ENCODE measurements at places on chromosomes 12 and 14.

GRCh38 chr12:16056910-16057309 lies 145.8 kb downstream of the DERA start:
- no peak for DNase-seq

GRCh38 chr14:106277503-106277902 lies 751.1 kb downstream of the TMEM121 start:
- no peak for DNase-seq

DNA sequence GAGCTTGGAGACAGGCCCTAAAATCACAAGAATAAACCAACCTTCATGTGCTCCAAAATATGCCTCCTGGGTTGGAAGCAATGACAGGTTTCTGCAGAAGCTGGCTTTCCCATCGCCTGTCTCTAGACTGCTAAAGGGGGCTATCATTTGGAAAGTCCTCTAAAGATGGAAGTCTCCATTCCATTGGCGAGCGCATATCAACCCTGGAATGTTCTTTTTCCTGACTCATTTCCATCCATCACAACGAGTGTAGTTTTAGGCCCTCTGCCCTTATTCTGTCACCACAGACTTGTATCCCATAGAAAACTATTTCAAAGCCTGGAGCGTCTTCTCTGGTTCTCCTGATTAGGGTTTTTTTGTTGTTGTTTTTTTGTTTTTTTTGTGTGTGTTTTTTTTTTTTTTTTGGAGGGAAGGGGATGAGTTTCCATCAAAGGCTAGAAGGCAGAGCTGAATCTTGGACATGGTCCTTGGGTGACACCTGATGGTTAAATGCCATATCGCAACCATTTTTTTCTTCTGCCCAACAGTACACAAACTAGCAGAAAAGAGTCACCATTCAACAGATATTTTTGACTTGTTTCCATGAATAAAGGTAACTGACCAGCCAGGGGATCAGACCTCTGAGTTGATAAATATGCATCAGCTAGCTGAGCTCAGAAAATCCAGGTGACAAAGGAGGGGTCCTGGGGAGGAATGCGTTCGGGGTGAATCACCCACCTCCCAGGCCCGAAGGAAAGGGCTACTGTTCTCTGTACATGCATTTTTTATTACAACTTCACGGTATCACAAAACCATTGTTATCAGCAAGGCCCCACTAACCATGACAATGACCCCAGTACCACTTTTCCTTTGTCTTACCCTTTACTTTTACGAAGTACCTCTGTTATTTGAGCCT lies 40.5 kb downstream of the KCNA5 start:
- DNase-seq, result no peak

GRCh38 chr12:108768591-108769500 lies 37.5 kb upstream of the CORO1C start:
- DNase-seq, result no peak

GRCh38 chr12:10719482-10719881 lies 3.6 kb downstream of the YBX3 start:
- no peak for DNase-seq

GRCh38 chr12:1929985-1930802 lies 11.7 kb upstream of the CACNA2D4 start:
- DNase-seq, result no peak

DNA sequence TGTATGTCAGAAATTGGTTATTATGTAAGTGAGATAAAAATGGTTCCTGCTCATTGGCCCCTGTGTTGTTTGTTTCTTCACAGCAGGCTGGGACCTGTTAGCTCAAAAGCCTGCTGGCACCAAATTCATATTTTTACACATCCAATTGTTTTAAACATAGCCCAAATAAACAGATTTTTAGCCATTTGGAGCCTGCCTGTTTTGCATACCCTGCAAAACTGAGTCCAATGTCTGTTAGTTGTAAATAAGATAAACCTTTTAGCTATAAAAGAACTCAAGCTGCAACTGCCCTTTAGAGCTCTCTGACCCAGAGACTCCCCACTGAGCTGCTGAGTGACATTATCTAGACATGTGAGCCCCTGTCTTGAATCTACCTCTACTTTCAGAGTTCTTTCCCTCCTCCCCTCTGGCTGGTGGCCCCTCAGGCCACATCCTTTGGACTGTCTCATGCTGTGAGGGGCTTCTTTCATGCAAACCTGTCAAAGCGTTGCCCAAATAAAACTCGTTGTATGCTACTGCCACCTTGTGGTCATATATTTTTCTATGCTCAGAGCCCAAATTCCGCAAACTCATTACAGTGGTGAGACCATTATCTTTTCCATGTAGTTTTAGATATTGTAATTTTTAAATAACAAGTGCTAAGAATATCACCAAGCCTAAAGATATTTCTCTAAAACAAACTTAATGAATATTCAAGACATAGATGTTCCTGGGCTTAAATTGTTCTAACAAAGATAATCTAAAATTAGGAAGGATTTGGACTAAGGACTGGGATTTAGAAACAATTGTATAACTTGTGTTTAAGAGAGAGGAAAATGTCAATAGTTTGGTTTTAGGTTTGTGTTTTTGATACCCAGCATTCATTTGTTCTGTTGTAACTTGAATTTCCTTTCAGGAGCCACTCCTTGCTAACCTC lies 337.9 kb downstream of the AACS start:
- DNase-seq, result no peak

DNA sequence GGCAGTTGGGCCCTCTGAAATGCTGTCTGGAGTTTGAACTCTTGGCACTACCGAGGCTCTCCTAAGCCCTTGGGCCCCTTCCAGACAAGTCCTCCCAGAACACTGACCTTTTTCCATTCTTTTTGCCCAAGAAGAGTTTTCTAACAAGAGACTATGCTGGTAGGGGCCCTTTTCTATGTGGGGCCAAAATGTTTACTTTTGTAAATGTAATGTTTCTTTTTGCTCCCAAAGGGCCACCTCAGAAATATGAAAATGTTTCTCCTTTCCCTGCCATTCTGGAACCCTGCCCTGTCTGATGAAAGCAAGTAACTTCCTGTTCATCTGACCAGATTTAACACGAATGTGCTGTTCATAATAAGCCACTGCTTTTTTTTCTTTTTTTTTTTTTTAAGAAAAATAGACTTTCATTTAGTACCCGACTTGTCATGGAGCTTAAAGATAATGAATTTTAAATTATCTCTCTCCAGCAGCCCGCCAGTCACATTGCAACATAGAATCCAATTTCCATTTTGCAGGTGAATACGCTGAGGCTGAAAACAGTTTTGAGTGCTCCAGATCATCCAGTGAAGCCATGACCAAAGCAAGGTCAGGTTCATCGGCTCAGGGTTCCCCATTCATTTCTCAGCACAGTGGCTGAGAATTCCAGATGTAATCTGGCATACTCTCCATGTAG lies 169.9 kb downstream of the DPF3 start:
- no peak for DNase-seq

DNA sequence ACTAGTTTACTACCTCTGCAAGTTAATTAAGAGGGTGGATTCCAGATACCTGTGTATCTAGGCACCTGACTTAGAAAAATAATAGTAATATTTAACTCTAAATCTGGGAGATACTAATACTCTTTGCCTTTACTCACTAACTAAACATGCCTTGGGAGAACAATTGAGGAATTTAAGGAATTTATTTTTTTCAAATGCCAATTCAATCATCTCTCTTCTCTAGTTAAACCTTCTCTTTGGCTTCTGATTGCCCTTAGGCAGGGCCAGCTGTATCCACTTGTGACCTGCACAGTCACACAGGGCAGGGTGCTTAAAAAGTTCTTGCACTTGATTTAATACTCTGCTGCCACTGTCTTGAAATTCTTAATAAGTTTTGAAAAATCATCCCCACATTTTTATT lies 142.4 kb downstream of the PLCZ1 start:
- DNase-seq, result no peak

DNA sequence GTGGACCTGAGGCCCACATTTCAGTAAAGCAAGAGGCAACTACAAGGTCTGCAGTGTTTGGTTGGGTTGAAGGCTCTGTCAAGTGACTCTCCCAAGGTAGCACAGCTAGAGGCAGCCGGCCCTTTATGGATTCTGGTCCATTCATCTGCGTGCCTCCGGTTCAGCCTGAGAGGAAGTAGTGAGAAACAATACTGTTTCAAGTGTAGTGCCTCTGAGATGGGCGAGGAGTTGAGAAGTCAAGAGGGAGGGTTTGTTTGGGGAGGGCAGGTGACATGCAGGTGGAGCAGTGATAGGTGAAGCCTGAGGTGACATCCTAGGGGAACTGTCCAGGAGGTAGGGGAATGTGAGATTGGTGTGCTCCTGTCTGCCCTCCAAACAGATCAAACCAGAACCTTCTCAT lies 933.5 kb downstream of the VRK1 start:
- DNase-seq, result no peak

DNA sequence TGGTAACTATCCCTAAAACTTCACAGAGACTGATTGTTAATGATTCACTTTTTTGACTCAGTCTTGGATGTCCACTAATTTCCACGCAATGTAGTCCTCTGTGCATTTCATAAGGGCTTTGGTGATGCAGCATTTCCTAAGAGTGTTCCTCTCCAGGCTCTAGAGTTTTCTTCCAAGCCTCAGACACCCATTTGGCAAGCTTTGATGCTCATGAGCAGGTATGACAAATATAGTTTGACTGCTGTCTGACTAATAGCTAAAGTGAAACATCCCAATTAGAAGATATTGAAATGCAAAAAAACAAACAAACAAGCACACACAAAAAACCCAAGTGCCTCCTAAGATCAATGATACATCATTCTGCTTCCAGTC lies 1.5 kb upstream of the VAMP1 start:
- DNase-seq, result no peak

DNA sequence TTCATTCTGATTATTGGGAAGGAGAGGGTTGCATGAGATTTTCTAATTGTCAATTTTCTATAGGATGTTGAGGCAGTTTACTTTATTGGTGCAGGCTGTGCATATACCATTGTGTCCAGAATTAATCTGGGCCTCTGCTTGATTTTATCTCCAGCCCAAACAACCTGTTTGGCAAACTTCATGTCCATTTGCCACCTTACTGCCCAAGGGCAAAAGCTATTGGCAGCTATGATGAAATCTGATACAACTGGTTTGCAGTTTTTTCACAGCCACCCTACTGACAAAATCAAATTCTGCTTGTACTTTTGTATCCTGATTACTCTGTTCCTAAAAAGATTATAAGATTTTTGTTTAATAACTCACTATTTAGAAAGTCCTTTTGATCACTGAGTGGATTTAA lies 789.2 kb upstream of the FBXO33 start:
- DNase-seq, result no peak

DNA sequence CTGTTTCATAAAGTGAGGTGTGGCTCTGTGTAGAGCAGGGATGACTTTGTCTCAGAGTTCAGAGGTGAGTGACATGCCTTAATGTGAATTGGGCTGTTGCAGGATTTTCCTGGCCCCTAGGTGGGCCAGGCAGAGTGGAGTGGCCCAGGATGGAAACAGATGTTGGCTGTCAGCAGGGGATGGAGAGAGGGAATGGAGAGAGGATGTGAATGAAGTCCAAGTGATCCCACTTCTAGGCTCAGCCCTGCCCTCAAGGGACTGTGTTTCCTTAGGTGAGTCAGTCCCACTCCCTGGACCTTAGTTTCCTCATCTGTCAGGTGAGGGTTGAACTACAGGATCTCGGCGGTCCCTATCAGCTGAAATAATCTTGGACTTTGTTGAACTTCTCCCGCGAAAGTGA lies 7.5 kb downstream of the GALNT16 start:
- no peak for DNase-seq

- DNase-seq, result no peak
Measured at GRCh38 chr12:115541891-115542421, 735.5 kb downstream of the MED13L start.

DNA sequence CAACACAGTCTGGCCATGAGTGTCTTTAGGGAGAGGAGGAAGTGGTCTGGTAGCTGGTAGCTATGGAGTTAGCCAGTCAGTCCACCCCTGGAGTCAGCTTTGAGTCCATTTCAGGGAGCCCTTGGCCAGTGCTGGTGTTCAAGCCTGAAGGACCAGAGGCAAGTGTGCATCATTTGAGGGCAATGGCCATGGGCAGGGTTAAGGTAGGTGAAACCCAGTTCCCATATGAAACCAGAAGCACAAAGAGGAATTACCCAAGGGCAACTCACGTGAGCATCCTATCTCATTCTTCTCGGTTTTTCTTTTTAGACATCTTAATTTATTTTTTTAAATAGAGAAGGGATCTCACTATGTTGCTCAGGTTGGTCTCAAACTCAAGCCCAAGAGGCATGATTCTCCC lies 61.3 kb upstream of the ACTN1 start:
- no peak for DNase-seq

DNA sequence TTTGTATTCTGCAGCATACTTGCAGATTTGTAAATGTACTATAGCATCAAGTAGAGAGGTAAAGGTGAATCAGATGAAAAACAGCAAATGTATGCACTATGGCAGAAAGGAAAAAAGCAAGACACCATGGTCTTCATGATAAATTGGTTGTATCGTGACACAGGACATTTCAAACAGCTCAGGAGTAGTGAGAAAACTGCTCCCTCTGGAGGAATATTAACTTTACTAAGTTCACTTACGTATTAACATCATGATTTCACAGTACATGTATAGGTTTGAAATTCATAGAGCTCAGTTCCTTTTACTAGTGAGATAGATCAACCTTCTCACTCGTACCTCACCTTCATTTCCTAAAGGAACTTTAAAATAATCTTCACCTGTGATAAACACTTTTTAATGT lies 6.5 kb downstream of the MBIP start:
- no peak for DNase-seq

- DNase-seq, result no peak
Measured at GRCh38 chr12:52359621-52360061, 7.6 kb downstream of the KRT85 start.

All from activated T-helper 1 cell treated with anti-CD3 and anti-CD28 coated beads, Interleukin-2, amount 50 U/mL, for 16 hours (primary cell).